Natural killer cell treated with Interleukin-12 subunit alpha and Interleukin-12 subunit beta and Interleukin-15 and Interleukin-18, amount 100 ng/mL, for 72 hours (primary cell): ENCODE measurements at places on chromosomes 11 and 22. TPM values are rescaled to one million over a fixed set of nuclear protein-coding genes. Genes with fewer than 3 reads are reported as not detected.

MEI1 gene
- 82.7 TPM for total RNA-seq

YPEL1 gene
- total RNA-seq: 19.0 TPM

EEF1G gene
- total RNA-seq: 898 TPM

MYRF gene
- total RNA-seq: 3.7 TPM

DNA sequence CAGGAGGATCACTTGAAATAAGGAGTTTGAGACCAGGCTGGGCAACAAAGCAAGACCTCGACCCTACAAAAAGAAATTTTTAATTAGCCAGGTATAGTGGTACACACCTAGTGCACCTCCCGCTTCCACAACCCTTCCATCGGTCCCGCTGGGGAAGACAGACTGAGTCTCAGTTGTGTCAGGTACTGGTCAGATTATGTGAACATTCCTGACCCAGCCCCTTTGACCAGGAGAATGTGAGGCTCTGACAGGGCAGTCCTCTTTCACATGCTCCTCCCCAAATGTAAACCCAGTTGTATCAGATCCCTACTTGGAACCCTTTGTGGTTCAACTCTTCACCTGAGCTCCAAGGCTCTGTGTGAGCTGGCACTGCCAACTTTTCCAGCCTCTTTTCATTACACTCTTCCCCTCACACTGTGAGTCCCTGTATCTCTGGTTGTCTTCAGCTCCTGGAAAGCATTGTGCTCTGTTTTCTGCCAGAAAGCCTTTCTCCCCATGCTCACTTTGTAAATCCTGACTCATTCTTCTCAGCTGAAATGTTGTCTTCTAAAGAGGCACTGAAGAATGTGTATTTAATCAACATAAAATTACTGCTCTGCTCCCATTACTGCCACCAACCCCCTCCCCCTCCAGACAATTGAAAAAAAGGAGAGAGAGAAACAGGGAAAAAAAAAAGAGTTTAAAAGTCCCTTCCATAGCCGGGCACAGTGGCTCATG is 2.1 kb upstream of the TTLL12 start:
- DNase-seq: no peak

- DNase-seq: no peak
These were observed 24.6 kb downstream of the OR2AG2 start for GRCh38 chr11:6747097-6747668.

GRCh38 chr22:29061773-29062172 is at the start of gene C22orf31:
Gene C22orf31, minus strand, starts transcription at chr22:29061831. Its CDS starts 39 bp downstream, at chr22:29061792.
- no peak for DNase-seq

DNA sequence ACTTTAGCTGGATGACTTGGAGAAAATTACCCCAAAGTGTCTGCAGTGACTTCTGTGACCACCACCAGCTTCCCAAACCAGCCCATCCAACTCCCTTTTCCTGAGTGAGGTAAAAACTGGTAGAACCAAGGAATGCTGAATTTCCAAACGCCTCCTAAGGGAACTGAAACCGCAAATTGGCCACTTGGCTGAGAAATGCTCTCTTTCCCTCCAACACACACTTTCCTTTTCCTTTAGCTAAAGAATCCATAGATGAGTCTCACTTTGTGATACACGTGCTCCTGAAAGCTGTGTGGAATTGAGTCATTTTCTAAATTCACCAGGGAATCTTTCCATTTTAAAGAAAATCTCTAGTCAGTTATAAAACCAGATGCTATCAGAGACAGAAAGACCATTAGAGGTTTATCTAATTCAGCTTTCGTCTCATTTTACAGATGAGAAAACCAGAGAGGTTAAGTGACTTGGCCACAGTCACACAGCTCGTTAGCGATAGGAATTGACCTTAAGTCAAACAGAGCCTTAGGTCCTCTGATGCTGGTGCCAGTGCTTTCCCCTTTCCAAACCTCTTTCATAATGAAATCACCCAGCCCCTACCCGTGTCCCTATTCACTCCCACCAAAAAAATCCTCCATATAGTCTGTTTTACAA is 137.2 kb downstream of the COMMD9 start:
- no peak for DNase-seq

DNA sequence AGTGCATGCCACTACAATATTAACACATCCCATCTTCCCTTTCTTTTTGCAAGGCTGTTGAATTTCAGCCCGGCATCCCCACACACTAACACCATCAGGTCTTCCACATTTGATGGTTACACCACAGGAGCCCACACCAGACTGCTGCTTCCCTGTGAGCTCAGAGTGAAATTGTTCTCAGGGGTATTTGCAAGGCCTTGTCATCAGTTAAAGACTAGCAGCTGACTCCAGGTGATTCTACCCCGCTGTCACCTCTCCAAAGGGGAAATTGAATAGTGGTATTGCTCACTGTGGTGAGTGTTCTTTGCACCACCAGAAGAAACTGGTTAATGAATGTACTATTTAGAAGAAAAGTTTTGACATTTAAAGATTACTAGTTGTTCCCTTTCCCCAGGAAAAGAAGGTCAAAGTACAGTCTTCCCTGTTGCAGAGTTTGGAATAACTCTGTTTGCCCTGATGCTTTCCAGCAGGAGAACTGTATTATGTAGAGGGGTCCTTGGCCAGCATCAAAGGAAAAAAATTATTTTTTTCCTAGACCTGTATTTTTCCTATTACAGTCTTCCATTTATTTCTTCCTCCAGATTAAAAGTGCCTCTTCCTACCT is 41.9 kb downstream of the BID start:
- DNase-seq: no peak

DNA sequence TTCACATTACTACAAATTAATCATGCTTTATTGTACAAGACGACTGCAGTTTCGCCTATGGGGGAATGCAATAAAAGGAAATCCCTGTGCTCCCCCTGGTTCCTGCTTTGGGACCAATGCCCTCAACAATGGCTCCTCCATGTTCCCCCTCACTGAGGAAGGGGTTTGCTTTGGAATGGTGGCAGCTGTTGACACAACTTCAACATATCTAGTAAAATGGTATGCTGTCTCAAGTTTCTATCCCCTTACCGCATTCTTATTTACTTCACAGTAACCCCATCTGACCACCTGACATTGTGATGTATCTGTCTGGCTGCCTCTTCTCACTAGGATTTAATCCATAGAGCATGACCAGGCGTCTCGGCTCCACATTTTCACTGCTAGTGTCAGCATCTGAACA is 48.8 kb downstream of the PIWIL3 start:
- no peak for DNase-seq

GRCh38 chr11:66457826-66458225 is 8.9 kb upstream of the PELI3 start:
- DNase-seq: no peak

GRCh38 chr11:128022007-128022368 is 565.4 kb downstream of the ETS1 start:
- no peak for DNase-seq

DNA sequence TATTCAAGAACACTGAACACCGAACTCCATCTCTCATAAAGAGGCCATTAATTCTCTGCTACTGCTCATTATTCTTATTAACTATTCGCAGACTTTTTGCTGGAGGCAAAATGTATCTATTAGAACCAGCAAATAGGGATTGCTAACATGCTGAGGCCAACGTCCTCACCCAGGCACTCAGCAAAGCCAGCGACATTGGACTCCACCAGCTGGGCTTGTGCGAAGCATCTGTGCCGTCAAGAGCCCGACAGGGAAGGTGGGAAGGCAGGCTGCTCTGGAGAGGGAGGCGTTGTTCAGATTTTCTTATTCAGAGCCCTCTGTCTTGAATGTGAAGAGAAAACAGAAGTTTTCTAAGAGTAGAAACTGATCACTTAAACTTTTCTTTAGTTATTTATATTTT is 615.6 kb upstream of the KIRREL3 start:
- no peak for DNase-seq

GRCh38 chr11:134398644-134399292 is 13.3 kb downstream of the B3GAT1 start:
- no peak for DNase-seq

DNA sequence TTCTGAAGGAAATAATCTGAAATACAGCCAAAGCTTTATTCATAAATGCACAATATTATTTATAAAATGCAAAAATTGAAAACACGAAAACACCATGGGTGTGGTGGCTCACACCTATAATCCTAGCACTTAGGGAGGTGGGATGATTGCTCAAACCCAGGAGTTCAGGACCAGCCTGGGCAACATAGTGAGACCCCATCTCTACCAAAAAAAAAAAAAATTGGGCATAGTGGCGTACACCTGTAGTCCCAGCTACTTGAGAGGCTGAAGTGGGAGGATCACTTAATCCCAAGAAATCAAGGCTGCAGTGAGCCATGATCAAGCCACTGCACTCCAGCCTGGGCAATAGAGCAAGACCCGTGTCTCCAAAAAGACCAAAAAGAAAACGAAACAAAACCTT is 5.2 kb upstream of the RDX start:
- no peak for DNase-seq

GRCh38 chr11:69449320-69450063 is 32.0 kb upstream of the LINC01488 start:
- no peak for DNase-seq

GRCh38 chr11:121248496-121248895 is 44.1 kb upstream of the SC5D start:
- no peak for DNase-seq

DNA sequence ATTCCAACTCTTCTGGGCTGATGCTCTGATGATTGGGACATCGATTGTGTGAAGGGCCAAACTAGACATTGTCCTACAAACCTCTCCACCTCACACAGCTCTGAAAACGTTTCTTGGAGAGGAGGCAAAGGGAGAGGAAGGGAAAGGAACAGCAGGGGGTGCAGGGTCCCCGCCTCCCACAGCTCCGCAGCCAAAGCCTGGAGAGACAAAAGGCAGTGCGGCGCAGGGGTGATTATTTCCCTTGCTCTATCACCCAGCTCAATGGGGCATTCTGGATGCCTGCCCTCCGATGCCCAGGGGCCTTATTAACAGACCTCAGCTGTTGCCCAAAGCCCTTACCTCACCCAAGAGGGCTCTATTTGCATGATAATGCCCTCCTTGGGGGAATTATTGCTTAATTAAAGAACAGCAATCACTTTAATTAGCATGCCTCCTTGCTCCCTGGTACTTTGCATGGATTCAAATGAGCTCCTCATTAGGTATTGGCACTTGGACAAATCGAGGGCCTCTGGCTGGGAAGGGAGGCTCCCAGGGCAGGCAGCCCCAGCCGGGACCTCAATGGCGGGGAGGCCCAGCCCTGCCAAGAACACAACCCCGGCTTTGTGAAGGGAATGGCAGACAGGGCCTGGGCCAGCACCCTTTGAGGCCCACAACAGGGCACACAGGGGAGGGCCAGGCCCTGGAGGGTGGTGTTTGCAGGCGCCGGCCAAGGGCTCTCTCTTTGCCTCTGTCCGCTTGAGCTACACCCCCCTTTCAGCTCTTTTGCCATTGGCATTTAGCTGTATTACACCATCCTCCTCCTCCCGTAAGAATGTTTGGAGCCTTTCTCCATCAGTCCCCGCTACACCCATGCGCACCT is 19.8 kb upstream of the CDON start:
- no peak for DNase-seq

- peak; percentile 72 for DNase-seq
These were observed 450 bp downstream of the ZBTB44 start for GRCh38 chr11:130314184-130314749.

- DNase-seq: no peak
These were observed 2.9 kb downstream of the MYO7A start for GRCh38 chr11:77130763-77131513.

DNA sequence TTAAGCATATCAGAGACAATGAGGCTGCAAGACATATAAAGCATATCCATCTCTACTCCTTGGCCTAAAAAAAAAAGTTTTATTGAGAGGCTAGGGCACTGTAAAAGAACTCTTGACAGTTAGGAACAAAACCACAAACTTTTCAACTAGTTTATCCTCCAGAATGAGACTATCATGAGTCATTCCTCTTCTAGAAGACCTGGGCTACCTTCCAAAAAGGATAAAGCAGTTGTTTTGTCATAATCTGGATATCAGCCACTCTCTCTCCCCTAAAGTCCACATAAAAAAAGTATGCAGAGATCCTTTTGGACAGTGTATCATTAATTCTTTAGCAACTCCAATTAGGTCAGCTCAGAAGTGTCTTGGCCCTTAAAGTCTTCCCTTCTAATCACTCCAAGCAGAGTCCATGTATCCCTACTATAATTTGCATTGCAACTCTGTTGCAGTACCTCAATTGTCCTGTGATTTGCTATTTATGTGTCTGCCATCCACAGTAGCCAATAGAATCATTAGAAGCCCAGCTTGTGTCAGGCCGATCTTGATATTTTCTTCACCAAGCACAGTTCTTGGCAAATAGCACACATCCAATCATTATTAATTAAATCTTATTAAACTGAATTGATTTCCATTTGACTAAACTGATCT is 10.4 kb downstream of the OR51T1 start:
- no peak for DNase-seq

DNA sequence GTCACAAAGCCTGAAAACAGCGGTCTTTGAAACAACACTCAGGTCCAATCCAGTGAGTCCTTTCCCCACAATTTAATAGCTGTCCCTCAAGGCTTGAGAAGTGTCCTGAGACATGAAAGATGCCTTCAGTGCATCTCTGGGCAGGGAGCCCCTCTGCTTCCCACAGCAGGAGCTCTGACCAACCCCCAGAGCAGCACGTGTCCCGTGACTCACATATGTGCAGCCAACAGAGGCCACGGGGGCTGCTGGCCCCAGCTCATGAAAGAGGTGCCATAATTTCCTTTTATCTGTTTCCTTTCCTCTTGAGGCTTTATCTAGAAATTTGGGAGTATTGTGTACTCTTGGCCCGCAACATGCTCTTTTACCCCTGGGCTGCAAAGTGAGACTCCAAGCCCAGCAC is 33.2 kb upstream of the LMO1 start:
- DNase-seq: peak; percentile 8
